ENCODE measurements at places on chromosomes 1 and 21.

DNA sequence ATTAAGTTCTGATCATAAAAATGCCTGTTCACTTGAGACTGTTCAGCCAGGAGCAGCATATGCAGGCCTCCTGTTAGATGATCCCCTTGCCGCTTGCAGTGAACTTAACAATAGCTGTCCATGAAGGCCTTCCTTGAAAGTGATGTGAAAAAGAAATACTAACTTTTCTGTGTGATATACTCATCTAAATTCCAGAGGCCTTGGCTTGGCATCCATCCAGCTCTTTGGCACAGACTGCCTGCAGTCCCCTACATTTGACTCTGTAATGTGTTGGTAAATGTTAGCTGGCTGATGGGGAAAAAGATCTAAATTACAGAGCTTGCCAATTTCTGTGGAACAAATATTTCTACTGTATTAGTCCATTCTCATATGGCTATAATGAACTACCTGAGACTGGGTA is 73.7 kb downstream of the KCNK2 start:
- no peak for DNase-seq

DNA sequence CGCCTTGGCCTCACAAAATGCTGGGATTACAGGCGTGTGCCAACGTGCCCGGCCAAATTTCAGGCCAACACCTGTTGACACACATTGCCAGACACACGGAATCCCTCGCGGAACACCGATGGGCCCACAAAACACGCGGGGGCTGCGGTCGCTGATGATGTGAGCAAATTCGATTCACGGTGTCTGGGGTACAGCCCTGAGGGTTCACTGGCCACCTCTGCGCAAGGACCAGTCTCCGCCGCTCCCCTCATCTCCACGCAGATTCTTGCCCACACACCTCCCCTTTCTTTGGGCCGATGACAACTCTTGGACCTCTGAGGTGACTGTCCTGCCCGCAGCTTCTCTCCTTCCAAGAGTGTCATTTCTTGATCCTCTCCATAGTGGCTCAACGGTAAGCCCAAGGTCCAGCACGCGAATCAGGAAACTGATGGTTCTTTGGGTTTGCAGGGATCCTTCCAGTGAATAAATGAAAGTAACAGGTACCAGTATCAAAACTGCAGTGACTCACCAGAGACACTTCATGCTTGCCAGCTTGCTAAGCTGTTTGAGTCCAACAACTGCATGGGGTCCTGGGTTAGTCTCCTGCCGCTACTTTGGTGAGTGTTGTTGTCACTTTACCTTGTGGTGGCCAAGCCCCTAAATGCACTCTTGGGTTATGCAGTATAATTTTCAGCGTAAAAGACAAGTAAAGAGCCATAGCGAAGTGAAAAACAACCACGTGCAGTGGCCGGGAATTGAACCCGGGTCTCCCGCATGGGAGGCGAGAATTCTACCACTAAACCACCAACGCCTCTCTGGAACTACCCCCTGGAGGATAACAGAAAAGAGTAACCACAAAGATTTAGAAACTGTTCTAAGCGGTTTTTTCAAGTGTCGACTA is 11.0 kb upstream of the RNU1-3 start:
- DNase-seq, result peak; percentile 42

DNA sequence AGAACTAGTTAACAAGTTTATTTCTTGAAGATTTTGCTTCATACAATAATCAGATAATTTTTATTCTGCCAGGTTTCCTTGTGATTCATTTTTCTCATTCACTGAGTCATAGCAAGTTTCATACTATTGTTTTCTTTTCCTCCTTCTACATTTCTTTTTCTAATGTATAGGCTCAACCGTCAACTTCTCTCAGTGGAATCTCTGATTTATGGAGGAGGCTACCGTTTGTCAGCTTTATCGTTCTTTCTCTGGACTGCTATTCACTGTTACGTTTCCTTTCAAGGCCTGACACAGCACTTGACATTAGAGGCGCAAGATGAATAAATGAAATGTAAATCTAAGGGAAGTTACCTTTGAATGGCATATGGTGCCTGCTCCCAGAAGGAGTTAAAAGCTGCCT is 284.3 kb upstream of the NR5A2 start:
- DNase-seq, result no peak

DNA sequence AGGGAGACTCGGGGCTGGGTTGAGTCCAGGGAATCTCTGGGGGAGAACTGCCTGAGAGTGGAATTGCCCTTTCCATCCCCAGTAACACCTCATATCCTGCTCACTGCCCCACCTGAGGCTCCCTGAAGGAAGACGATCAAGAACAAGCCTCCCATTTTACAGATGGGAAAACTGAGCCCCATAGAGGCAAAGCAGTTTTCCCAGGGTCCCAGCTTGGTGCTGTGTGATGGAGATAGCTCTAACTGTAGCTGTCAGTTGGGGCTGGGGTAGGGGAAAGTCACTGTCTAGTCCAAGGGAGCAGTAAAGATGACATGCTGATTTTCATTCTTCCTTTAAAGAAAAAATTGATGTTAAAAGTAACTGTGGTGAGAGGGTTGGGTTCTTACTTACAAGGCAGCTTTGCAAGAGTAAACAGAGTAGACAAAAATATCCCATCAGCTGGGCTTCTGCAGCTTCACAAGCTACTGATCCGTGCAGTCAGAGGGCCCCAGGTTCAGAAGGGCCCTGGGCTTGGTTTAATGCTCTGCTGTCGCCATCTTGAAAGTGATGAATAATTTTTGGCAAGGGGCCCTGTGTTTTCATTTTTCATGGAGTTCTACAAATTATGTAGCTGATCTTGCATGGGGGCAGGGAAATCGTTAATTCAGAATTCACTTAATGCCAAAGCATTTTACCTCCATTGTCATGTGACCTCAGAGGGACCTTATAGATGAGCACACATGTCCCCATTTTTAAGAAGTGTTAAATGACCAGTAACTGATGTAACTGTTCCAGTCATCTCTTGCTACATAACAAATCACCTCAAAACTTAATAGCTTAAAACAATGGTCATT is 17.6 kb upstream of the TNFRSF1B start:
- peak; percentile 9 for DNase-seq

DNA sequence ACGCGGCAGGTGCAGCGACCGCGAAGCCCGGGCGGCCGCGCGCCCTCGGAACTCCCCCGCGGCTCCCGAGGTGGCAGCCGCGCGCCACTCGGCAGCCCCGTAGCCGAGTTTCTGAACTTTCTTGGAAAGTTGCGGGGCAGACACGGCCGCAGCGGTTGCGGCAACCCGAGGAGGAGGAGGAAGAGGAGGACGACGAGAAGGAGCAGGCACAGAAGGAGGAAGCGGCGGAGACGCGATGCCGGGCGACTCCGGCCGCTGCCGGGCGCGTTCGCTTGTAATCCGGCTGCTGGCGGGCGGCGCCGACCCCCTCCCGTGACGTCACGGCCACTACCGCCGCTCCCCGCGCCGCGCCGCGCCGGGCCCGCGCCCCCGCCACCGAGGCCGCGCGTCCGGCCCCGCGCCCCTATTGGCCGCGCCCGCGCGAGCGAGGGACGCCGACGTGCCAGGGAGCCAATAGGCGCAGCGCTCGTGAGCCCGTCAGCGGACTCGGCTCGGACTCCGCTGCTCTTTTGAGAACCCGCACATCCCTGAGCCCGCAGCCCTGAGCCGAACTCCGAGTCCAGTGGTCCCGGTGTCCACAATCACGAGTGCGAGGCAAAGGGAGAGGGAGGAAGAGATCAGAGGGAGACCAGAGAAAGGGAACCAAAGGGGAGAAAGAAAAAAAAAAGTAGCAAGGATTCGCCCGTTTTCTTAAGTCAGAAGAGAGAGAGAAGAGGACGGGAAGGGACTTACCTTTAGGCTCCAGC is 736 bp upstream of the BARHL2 start:
- DNase-seq, result no peak

- no peak for DNase-seq
Measured at GRCh38 chr1:6301526-6301925, 40.6 kb upstream of the GPR153 start.

DNA sequence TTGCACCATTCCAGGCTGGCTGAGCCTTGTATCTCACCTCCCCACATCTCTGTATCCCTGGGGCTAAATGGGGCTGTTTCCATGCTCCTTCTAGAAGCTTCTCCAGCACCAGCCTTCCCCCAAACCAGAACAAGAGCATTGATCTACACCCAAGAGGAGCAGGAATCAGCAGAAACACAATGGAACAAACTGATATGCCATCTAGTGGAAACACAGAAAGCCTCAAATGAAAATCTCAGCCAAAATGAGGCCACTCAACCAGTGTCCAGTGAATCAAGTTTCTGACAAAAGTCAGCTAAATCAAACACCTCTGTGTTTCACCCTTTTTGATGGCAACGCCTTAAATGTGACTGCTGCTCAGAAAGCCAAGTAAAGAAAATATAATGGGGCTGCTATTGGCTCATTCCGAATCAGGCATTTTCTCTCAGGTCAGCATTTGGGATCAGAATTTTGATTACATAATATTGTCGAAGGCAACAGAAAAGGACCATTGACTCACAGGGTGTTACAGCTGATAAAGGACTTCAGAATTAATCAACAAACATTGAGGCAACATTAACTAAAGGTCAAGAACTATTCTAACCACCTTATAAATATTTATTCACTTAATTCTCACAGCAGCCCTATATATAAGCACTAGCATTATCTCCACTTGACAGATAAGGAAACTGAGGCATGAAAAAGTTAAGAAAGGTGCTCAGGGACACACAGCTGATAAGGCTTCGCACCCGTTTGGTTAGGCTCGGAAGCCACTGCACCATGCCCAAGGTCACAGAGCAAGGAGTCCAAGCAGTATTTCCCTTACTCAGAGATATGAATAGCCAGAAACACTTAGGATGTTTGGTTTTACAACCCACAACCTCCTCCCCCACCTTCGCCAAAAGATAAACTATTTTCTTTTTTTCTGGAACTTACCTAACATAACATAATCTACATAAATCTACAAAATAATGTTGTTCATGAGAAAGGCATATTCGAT is 85.8 kb upstream of the KCNJ15 start:
- no peak for DNase-seq

DNA sequence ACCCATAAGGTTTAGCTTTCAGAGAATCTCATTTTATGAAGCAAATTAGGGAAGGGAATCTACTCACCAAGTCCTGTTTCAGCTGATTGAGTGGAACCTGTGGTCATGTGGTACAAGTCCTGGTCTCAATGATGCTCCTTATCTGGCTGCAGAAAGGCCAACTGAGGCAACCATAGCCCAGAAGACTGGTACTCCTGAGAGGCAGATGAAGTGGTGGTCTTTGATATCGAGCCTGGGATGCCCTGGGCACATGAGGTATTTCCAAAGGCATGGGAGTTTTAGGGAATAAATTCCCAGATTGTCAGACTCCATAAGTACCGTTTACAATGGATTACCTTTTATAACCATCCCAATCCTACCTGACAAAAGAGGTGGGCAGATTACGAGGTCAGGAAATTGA is 3.3 kb downstream of the MX1 start:
- no peak for DNase-seq

GRCh38 chr1:181646710-181647109 is 163.4 kb downstream of the CACNA1E start:
- DNase-seq, result no peak

GRCh38 chr21:42101246-42101645 is 30.1 kb downstream of the UMODL1 start:
- DNase-seq, result no peak

Data from CD4-positive, alpha-beta T cell treated with Interleukin-6 for 4 hours (primary cell).